ENCODE measurements at places on chromosomes 4 and X.

GRCh38 chr4:93743022-93743421 lies 85.5 kb upstream of the ATOH1 start:
- H3K4me1 ChIP-seq, result no peaks in the 10 kb centered on the region
- H3K4me3 ChIP-seq, result no peak overlapping the region
- no peaks in the 10 kb centered on the region for H3K36me3 ChIP-seq
- H3K27ac ChIP-seq, result no peak overlapping the region
- H3K27me3 ChIP-seq, result no peaks in the 10 kb centered on the region

GRCh38 chr4:168803732-168804131 lies 206.3 kb downstream of the CBR4 start:
- no peaks in the 10 kb centered on the region for H3K27me3 ChIP-seq
- H3K36me3 ChIP-seq, result no peaks in the 10 kb centered on the region
- no peaks in the 10 kb centered on the region for H3K4me1 ChIP-seq
- no peak overlapping the region for H3K4me3 ChIP-seq
- no peak for DNase-seq

DNA sequence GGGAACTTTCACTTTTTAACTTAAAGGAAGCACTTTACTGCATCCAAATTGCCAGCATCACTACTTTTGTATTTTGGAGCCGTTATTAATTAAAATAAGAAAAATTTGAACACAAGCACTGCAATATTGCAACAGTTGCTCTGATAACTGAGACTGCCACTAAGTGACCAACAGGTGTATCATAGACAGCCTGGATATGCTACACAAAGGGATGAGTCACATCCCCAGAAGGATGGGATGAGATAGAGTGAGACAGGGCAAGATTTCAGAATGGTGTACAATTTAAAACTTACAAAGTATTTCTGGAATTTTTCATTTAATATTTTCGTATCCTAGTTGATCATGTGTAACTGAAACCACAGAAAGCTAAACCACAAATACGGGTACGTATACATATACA lies 204.1 kb downstream of the MAPK10 start:
- no peaks in the 10 kb centered on the region for H3K4me1 ChIP-seq
- no peak overlapping the region for H3K4me3 ChIP-seq
- no peak for DNase-seq
- H3K27me3 ChIP-seq, result no peaks in the 10 kb centered on the region

GRCh38 chr4:108276690-108277089 lies 108.0 kb upstream of the LEF1 start:
- DNase-seq, result no peak
- no peak overlapping the region for H3K4me3 ChIP-seq
- H3K27ac ChIP-seq, result no peak overlapping the region
- no peaks in the 10 kb centered on the region for H3K27me3 ChIP-seq
- H3K4me1 ChIP-seq, result no peaks in the 10 kb centered on the region

DNA sequence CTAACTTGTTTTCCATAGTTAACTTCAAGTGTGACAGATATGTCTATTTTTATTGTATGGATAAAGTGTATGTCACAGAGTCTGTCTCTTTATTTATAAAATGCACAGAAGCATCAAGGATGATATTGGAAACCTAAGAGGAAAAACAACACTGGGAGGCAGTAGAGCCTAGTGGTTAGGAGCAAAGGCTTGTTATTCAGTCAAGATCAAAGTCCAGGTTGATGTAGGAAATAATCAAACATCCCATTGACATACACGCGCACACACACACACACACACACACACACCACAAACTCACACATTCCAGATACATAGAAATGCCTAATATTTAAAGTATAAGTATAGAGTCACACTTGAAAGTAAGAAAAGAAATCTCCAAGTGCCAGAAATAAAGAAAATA lies 206.8 kb downstream of the CHRDL1 start:
- no peak overlapping the region for H3K27ac ChIP-seq
- no peaks in the 10 kb centered on the region for H3K27me3 ChIP-seq
- no peaks in the 10 kb centered on the region for H3K36me3 ChIP-seq

DNA sequence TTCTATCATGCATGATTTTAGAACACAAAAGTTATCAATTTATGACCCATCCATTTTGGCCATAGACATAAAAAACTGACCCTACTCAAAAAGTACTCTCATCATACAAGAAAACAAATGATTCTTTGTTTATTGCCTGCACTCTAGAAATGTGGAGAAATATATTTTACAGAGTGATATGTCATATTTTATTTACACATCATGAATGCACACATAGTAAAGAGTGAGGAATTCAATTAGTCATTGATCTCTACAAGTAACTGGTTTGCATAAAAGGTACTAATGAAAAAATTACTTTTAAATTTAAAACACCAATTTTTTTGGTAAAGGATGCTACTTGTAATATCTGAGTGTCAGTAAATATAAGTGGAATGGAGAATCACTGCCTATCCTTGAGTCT lies 242.5 kb upstream of the FAT4 start:
- no peaks in the 10 kb centered on the region for H3K36me3 ChIP-seq
- no peak overlapping the region for H3K4me3 ChIP-seq
- no peak for DNase-seq
- H3K4me1 ChIP-seq, result no peaks in the 10 kb centered on the region

DNA sequence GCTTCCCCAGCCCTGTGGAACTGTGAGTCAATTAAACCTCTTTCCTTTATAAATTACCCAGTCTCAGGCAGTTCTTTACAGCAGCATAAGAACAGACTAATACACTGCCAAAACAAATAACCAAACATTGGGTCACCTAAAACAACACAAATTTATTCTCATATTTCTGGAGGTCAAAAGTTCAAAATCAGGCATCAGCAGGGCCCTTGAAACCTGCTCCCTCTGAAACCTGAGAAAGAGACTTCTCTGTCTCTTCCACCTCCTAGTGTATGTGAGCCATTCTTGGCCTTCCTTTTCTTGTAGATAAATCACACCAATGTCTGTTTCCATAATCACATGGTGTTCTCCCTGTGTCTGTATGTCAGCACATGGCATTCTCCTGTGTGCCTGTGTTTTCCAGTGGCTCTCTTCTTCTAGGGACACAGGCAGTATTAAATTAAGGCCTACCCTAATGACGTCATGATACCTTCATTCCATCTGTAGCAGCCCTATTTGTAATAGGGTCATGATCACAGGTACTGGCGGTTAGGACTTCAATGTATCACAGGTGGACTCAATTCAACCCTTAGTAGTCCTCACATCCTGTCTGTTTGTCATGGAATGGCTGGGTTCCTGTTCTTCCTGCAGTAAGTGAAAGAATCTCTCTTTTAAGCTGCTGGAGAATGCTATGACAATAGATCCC lies 147.3 kb upstream of the CLNK start:
- no peaks in the 10 kb centered on the region for H3K4me1 ChIP-seq
- no peaks in the 10 kb centered on the region for H3K36me3 ChIP-seq
- H3K27me3 ChIP-seq, result no peaks in the 10 kb centered on the region
- no peak for DNase-seq
- no peak overlapping the region for H3K4me3 ChIP-seq
- H3K27ac ChIP-seq, result no peak overlapping the region

DNA sequence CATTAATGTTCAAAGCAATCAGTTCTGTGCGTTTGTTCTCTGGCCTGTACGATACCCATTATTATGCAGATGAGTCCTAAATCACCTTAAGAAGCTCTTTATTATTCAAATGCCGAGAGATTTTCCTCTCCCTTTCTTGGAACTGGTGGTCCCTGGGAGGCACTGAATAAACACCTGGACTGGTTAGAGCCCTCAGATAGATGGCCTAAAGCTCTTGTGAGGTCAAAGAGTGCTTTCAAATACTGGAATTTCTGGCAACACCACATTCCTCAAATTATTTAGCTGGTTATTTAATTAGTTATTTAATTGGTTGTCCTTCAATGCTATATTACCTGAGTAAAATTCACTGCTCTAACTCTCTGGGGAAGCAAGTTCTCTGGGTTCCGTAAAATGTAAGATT lies 3.0 kb downstream of the ARHGEF38 start:
- H3K4me1 ChIP-seq, result no peaks in the 10 kb centered on the region
- no peaks in the 10 kb centered on the region for H3K27me3 ChIP-seq
- no peak overlapping the region for H3K4me3 ChIP-seq
- no peak for DNase-seq
- no peak overlapping the region for H3K27ac ChIP-seq

- H3K27me3 ChIP-seq, result no peaks in the 10 kb centered on the region
- no peak for DNase-seq
- no peak overlapping the region for H3K4me3 ChIP-seq
- no peaks in the 10 kb centered on the region for H3K36me3 ChIP-seq
- H3K27ac ChIP-seq, result no peak overlapping the region
- no peaks in the 10 kb centered on the region for H3K4me1 ChIP-seq
These were observed 152.1 kb downstream of the SLC39A8 start for GRCh38 chr4:102193145-102193544.

GRCh38 chr4:40264497-40264896 lies 67.7 kb downstream of the RHOH start:
- no peak overlapping the region for H3K4me3 ChIP-seq
- H3K27ac ChIP-seq, result no peak overlapping the region
- peaks cover 25% of the 10 kb centered on the region for H3K4me1 ChIP-seq
- no peak for DNase-seq

DNA sequence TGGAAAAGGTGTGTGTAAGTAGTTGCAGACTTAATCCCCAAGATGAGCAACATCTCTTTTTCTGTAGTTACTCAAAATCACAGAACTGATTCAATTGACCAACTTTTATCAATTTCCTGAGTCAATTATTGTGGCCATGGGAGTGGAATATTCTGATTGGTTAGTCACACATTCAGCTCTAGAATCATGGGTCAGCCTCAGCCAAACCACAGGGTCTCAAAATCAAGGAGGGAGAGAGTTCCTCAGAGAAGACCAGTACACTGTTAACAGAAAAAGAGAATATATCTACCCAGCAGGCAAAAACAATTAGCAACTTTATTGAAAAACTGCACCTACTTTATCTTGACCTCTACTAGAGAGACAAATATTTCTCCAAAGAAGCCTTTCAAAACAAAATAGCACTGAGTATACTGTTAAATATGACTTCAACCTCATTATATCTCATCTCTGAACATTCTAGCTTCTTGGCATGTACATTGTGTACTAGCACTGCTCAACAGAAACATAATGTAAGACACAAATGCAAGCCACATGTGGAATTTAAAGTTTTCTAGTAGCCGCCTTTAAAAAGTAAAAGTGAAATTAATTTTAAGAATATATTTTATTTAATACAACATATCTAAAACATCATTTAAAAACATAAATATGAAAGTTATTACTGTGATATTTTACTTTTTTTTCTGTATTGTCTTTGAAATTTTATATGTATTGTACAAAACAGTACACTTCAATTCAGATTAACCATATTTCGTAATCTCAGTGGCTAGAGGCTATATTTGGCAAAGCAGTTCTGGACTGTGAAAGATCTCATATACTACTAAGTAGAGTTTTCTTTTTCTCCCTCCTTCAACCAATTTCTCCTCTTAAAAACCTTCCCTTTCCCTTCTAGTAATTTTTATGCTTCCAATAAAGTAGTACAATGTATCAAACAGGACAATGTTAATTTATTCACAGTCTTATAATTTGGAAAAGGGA lies 11.8 kb upstream of the LCORL start:
- no peak for DNase-seq
- no peaks in the 10 kb centered on the region for H3K36me3 ChIP-seq
- H3K27me3 ChIP-seq, result peaks cover 24% of the 10 kb centered on the region
- no peaks in the 10 kb centered on the region for H3K4me1 ChIP-seq
- no peak overlapping the region for H3K27ac ChIP-seq

DNA sequence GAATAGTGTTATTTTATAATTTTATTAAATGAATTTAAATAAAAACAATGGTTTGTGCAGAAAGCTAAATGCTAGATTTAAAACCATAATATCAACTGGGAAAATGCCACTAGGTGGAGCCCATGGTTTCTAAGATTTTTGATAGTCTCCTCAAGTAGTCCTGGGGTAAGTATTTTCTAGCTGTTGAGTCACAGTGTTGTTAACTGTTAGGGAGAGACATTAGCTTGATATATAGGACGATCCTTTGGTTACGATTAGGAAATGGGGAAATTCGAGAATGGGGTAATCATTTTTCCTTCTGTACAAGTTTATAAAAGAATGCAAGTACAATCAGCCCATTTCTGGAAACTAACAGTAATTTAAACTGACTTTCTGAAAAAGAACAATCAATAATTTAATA lies 378.4 kb downstream of the ANKRD50 start:
- H3K4me3 ChIP-seq, result no peak overlapping the region
- peak; percentile 5 for DNase-seq
- H3K4me1 ChIP-seq, result no peaks in the 10 kb centered on the region
- H3K27ac ChIP-seq, result no peak overlapping the region
- no peaks in the 10 kb centered on the region for H3K36me3 ChIP-seq
- no peaks in the 10 kb centered on the region for H3K27me3 ChIP-seq

DNA sequence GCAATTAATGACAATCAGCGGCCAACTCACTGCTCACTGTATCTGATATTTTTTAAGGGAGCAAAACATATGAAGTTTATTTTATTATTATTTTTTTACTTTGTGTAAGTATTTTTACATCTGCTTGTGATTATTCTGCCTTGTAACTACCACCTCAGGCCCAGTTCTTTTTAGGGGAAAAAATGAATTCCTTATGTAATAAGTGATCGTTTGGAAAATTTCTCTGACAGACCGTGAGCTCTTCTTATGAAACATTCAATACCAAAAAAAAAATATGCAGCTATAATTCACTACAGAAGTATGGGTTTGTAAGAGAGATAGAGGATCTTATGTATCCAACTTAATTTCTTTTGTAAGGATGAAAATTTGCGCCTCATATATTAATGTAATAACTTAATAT lies 33.5 kb upstream of the STOX2 start:
- H3K36me3 ChIP-seq, result no peaks in the 10 kb centered on the region
- H3K27ac ChIP-seq, result no peak overlapping the region
- no peaks in the 10 kb centered on the region for H3K27me3 ChIP-seq
- no peak for DNase-seq
- H3K4me1 ChIP-seq, result no peaks in the 10 kb centered on the region
- H3K4me3 ChIP-seq, result no peak overlapping the region

GRCh38 chr4:71186566-71187403 lies 152.0 kb upstream of the SLC4A4 start:
- DNase-seq, result peak; percentile 19
- no peaks in the 10 kb centered on the region for H3K36me3 ChIP-seq
- H3K4me3 ChIP-seq, result peak overlapping the region; percentile 64
- H3K4me1 ChIP-seq, result peaks cover 15% of the 10 kb centered on the region
- H3K27me3 ChIP-seq, result peaks cover 36% of the 10 kb centered on the region

GRCh38 chrX:24465532-24465865 lies 413 bp downstream of the PDK3 start:
- peak overlapping the region; percentile 89 for H3K4me3 ChIP-seq
- H3K4me1 ChIP-seq, result peaks cover 18% of the 10 kb centered on the region
- peak overlapping the region; percentile 67 for H3K27ac ChIP-seq
- H3K27me3 ChIP-seq, result no peaks in the 10 kb centered on the region

All from CD4-positive, alpha-beta T cell (primary cell).